ENCODE measurements at places on chromosomes 6 and 20.

DNA sequence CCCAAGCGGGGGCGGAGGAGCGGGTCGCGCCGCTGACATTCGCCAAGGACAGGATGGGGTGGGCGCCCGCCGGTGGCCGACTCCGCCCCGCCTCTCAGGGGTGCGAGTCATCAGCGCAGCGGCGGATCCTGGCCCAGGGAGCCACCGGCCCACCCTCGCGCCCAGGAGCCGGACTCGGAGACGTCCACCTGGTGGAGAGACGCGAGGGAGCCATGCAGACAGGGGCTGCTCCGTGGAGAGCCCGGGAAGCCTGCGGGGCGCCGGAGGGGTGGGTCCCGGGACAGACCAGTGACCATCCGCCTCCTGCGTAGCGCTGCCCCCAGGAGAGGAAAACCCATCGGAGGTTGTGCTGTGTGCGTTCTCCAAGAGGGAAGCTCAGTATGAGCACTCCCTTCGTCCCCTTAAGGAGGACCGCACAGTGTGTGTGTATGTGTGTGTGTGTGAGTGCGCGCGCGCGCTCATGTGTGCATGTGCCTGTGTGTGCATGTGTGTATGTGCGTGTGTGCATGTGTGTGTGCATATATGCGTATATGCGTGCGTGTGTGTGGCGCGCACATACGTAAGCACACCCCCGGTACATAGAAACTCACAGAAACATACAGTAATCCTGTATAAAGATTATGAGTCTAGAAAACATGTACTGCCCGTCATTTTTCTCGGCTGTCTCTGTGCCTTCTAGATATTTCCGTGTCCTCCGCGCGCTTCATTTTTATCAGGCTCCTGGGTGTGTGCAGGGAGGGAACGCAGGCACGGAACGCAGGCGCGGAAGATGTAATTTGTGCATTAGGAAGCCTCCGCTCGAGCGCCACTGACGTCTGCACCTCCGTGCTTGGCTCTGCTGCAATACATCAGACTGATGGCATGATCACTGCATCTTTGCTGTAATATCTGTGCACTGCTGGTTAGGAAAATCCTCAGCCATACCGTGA lies 158.9 kb downstream of the TBXT start:
- no peak for DNase-seq

- no peak for DNase-seq
Observed at GRCh38 chr20:20732641-20733040, 20.2 kb upstream of the RALGAPA2 start.

DNA sequence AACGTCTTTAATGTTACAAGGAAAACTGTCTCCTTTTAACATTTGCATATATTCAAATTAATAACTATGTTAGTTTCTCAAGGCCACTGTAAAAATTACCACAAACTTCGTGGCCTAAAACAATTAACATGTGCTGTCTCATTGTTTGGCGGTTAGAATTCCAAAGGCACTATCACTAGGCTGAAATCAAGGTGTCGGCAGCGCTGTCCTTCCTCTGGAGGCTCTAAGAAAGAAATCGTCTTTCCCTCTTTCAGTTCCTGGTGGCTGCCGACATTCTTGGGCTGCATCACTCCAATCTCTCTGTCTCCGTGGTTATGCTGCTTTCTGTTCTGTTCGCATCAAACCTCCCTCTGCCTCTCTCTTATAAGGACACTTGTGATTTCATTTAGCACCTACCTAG lies 4.2 kb downstream of the TPD52L1 start:
- no peak for DNase-seq

GRCh38 chr6:14585689-14586088 lies 468.1 kb downstream of the CD83 start:
- DNase-seq = no peak

DNA sequence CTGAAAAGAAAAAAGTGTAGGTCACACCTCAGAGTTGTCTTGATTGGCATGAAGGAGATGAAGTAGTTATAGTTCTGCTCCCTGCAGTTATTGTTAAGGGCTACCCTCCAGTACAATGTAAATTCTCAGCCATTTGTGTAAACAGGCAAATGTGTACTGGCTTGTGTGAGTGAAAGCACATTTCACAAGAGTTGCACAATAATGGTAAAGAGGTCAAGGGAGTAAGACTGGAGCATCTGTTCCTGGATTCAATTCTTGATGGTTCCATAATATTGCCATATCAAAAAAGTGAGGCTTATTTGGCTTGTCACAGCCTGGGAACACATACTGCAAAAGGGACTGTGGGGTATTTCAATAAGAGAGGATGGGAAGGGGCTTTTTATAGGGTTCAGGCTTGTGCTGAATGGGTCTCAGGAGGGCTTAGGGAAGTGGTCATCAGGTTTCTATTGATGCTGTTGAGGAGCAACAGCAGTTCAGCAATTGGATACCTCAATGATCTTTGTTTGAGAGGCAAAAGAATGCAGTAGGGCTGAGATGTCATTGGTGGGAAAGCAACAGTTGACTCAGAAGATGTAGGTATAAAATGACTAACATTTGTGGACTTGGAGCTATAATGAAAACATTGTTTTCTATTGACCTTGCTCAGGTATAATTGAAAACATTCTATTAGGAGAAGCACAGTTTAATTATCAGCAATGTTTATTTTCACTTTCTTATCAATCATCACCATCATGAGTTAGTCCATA lies 402.6 kb downstream of the BCKDHB start:
- DNase-seq = no peak

DNA sequence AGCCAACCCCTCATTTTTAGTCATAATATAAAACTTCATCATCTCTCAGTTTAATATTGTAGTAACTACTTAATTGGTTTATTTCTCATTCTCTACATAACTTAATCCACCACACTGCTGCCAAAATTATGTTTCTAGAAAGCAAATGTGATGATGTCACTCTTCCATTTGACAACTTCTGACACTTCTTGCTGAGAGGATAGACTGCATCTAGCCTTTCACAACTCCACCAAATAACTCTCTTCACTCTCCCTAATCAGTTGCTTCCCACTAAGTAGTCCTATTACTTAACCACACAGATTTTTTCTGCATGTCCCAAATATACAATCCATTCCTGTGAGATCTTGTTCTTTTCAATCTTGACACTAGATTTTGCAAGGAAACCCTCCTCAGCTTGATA lies 951.3 kb downstream of the EPHA7 start:
- no peak for DNase-seq

- DNase-seq = no peak
Observed at GRCh38 chr6:131950767-131951575, at the start of gene CCN2. Gene CCN2 (minus strand): TSS chr6:131951372. CDS start chr6:131951172, 200 bp downstream.

DNA sequence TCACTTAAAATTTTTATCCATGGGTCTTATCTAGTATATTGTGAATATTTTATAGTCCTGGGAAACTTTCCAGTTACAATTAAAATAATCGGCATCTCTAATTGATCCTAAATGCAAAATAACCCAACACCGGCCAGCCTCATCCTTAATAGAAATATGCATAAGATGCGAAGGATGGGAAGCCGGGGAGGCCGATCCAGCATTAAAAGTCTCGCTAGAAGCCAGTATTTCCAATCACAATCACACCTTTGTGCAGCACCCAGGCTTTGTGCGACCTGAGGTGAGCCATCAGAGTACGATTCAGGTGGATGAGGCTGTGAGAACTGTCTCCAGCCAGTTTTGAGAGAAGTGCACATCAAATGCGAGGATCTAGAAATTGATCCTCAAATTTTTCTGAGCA lies 65.4 kb downstream of the EZR start:
- DNase-seq = no peak
